ENCODE measurements at places on chromosomes 1 and 21.

- DNase-seq = no peak
Measured at GRCh38 chr1:169250795-169251194, 116.8 kb downstream of the NME7 start.

- DNase-seq = peak; percentile 66
Measured at GRCh38 chr1:15939181-15940109, 36.5 kb downstream of the ZBTB17 start.

- DNase-seq = no peak
Measured at GRCh38 chr1:110302836-110303235, 36.3 kb upstream of the RBM15 start.

- no peak for DNase-seq
Measured at GRCh38 chr1:162021124-162021523, 2.5 kb downstream of the OLFML2B start.

DNA sequence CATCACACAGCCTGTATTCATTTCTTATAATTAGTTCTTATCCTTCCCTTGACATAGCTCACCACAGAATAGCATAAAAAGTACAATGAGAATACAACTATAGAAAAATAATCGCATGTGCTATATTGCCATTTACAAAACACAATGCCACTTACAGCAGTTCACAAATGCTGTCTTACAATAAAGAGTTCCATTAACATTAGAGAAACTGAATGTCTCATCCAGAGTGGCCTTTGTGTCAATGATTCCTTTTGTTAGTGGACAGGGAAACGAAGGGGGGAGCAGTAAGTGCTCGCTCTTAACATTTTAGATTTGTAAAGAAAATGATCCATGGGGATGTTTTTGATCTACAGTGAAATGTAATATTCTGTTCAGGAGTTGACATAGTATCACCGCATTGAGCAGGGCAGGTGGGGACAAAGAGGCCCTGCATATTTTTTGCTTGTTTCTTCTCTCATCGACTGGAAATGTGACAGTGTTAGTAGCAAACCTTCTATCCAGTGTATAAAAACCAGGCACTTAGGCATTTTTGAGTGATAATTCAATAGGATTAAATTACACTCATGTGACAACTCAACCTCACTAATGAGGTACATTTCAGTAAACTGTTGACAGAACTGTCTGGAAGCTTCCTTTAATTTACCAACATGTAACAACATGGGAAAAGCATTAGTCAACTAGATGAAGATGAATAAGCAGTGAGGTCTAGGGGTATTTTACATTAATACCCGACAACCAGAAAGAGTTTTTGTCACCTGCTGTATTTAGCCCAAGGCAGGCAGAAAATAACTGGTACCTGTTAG is 35.6 kb upstream of the RRP15 start:
- no peak for DNase-seq

Data from dermis blood vessel endothelial cell (primary cell).